Urinary bladder (tissue), 4 donors: ENCODE measurements at places on chromosomes 2 and 18. TPM values are rescaled to one million over a fixed set of nuclear protein-coding genes. Genes with fewer than 3 reads are reported as not detected.

GRCh38 chr18:6004683-6005082, 109.4 kb upstream of the TMEM200C start:
- DNase-seq = no peak

GRCh38 chr2:123077101-123077500, 948.0 kb upstream of the CNTNAP5 start:
- DNase-seq = no peak

The IL36B gene
- not detected for polyA plus RNA-seq

The IL36G gene
- not detected for polyA plus RNA-seq

The PCARE gene
- polyA plus RNA-seq = 0.25 TPM

DNA sequence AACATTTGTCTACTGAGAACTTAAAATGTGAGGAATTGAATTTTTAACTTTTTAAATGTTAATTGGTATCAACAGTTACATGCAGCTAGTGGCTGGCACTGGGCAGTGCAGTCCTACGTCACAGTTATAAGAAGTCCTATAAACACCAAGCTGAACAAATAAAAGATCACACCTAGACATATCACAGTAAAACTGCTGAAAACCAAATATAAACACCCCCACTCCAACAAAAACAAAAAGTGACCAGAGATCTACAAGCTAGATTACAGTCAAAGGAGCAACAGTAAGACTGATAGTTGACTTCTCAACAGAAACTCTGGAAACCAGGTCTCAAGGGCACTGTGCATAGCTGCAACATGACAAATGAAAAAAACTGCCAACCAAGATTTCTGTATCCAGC, 19.4 kb downstream of the TLK1 start:
- DNase-seq = no peak
